ENCODE measurements at places on chromosomes 5 and 9.

GRCh38 chr9:127816728-127817127 is 14.0 kb downstream of the FPGS start:
- no peak for DNase-seq

DNA sequence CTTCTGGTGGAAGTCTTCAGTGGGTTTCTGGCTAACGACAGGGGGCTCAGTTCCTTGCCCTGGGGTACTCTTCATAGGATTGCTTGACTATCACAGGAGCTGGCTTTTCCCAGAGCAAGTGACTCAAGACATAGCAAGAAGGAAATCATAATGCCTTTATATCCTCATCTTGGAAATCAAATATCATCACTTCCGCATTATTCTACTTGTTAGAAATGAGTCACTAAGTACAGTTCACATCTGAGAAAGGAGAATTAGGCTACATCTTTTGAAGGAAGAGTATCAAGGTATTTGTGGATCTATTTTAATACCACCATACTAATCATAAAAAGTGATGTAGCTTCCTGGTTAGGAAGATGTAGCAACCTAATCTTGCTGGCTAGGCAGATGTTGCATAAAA is 148.2 kb upstream of the RAI14 start:
- no peak for DNase-seq

DNA sequence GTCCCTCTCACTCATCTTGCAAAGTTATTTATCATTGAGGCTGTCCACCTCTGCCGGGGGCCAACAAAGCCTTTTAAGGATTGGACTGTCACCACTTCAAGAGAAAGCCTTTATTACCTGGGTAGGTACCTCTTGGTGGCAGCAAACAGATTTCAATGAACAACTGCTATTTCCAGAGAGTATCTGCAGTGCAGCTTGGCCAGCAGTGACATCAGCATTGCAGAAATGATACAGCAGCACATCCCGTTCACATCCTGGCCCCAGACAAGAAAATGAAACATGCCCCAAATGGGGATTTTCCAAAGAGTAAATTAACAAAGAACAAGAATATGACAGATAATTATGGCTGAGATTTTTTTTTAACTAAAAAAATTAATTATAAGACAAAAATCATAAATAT is 2.3 kb upstream of the SPATA6L start:
- no peak for DNase-seq

DNA sequence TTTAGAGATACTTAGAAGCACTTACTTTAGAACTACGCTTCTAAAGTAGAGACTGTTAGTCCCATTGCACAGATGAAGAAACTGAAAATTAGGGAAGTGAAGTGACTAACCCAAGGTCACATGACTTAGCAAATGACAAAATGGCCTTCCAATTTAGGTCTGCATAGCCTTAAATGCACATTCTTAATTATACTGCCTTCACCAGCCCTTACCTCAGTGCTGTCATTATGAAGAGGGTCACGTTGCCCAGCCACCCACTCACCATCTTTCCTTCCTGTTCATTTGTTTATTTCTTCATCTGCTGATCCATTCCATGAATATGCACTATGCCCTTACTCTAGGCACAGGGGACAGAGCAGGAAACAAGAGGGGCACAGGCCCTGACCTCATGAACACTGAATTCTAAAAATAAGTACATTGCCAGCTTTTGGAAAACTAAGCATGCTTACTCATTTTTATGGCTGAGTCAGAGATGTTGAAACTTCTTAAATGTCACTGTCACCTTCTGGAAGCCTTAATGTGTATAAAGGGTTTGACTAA is 8.6 kb downstream of the HAVCR2 start:
- no peak for DNase-seq

DNA sequence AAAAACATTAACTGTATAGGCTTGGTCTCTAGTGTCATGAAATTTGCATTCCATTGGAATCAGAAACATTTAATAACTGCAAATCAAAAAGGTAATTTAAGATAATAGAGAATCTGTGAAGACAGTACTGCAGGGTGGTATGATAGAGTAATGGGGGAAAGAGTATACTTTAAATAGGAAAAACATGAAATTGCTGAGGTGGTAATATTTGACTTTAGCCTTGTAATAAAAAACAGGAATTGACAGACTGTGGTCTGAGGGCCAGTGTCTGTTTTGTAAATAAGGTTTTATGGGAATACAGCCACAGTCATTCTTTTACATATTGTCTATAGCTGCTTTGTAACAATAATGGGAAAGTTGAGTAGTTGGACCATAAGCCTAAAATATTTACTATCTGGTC is 162.3 kb downstream of the RANBP17 start:
- DNase-seq = no peak

Data from eye (tissue), 1 donor.